ENCODE measurements at places on chromosomes 2 and 18. TPM values are rescaled to one million over a fixed set of nuclear protein-coding genes. Genes with fewer than 3 reads are reported as not detected.
A peak's percentile ranks its signal among the peaks of the same experiment; 100 is the strongest.

The TMEM182 gene
- total RNA-seq = 6.4 TPM

The PID1 gene
- not detected for total RNA-seq

The RAPH1 gene
- 10.4 TPM for total RNA-seq

- no peak for ATAC-seq
These were observed 320.4 kb downstream of the LRRTM4 start for GRCh38 chr2:77201755-77202154.

The SLC5A6 gene
- 72.0 TPM for total RNA-seq

DNA sequence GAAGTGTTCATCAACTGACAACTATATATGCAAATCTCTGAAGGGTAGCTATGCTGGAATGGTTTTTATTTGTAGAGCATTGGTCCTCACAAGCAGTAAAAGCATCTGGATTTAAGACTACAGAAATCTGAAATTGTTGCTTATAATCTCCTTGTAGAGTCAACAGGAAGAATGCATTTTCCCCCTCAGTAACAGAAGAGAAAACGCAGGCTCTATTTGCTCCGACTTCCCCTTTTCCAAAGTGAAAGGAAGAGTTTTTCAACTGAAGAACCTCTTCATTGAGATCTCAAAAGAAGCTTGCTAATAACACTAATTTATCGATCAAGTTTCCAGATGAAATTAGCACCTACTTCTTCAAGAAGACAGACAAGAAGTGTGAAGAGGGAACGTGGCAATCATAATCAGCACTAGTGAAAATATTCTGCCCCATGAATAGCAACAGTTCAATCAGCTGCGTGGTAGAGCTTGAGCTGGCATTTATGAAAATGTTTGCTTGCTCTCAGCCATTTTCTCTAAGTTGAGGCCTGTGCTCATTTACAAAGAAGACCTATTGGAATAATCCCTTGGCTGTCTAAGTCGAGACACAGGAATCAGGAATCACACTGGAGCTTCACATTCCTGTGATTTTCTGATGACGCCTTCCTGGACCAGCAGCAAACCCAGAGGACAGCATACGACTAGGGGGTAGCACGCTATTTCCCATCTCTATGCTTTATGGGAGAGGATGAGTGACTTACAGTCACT lies 43.7 kb downstream of the TGIF1 start:
- ATAC-seq = no peak

GRCh38 chr2:169493360-169493759 lies 14.1 kb downstream of the BBS5 start:
- no peak for ATAC-seq

The TNFRSF11A gene
- 26.8 TPM for total RNA-seq

The ANKZF1 gene
- total RNA-seq = 367 TPM

DNA sequence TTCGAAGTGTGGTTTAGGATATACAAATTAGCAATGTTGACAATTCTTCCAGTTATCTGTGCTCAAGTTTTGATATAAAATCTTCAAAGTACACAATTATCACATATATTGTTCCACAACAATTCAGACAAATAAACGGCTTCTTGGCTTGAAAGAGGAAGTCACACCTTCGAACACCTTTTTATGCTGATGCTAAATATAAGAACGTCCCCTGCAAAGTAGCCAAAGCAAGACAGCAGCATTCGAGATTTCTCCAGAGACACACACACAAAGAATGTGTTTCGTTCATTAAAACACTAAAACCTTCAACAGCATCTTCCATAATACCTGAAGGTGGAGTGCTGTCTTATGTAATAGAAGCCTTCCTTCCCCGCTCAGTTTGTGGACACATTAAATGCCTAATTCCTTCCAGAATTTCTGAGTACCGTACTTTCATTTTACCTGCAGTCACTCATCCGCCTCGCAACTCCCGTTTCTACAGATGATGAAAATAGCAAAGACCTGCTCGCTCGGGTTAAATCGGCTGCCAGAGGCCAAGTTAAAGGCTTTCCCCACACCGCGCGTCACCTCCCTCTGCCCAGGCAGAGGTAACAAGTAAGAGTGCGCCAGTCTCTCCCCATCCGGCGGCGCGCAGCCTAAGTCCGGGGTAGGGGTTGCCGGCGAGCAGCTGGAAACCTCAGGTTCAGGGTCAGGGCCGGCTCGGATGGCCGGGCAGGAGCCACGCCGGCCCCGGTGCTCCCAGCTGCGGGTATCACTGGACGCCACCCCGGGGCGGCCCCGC lies 847 bp downstream of the SERPINE2 start:
- peak; percentile 81 for ATAC-seq

DNA sequence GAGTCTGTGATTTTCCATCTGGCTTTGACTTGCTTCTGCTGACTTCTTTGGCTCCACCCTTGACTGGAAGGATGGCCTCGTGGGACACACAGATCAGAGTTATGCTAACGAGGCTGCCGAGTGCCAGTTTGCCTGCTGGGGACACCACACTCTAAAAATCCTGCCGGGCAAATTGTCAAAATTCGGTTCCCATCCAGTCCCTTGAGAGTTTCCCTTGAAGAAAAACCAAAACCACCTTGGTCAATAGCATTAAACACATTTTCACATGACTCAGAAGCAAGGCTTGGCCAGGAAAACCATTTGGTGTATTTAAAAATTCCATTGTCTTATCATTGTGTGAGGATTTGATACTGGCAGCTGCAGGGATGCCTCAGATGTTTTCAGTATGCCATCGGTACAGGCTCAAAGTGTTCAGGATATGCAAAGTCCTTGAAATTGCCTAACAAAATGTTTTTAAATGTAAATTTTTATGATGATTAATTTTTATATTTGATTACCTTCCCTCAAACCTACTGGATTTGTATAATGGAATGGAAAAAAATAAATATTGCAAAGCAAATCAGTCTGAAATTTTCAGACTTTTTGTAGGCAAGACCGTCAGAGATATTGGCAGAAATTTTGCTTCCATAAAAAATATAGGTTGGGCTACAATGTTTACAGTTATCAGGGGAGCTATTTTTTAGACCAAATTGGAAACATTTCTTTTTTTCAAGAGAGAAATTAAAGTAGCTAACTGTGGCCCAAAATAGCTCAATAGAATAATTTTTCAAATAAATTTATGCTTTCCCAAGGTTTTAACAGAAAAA lies 41.6 kb downstream of the KCNE4 start:
- ATAC-seq = no peak

DNA sequence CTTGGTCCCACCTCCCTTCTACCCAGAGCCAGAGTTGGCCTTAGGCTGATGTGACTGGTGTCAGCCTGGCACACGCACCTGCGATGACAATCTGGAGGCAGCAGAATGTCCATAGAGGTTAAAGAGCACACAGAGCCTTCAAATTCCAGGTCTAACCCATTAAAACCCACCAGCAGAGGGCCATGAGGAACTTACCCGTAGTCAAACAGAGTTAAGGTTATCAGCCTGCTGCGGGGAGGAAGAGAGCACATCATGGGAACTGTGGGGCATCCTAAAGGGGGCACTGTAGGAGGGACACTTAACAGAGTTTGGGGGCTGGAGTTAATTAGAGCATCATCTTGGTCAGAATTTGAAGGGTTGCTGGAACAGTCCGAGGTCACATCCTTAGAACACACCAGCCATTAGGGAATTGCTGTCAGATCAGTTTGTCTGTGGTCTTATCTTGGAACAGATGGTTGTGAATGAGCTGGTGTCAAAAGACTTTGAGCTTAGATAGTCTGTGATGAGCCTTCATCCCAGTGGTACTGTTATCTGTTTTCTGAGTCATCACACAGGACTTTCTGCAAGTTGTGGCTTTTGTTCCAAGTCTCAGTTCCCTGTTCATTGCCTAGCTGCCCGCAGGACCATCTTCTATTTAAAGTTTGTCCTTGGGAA lies 248.6 kb downstream of the LOXHD1 start:
- ATAC-seq = no peak

The TOGARAM2 gene
- total RNA-seq = 3.0 TPM

DNA sequence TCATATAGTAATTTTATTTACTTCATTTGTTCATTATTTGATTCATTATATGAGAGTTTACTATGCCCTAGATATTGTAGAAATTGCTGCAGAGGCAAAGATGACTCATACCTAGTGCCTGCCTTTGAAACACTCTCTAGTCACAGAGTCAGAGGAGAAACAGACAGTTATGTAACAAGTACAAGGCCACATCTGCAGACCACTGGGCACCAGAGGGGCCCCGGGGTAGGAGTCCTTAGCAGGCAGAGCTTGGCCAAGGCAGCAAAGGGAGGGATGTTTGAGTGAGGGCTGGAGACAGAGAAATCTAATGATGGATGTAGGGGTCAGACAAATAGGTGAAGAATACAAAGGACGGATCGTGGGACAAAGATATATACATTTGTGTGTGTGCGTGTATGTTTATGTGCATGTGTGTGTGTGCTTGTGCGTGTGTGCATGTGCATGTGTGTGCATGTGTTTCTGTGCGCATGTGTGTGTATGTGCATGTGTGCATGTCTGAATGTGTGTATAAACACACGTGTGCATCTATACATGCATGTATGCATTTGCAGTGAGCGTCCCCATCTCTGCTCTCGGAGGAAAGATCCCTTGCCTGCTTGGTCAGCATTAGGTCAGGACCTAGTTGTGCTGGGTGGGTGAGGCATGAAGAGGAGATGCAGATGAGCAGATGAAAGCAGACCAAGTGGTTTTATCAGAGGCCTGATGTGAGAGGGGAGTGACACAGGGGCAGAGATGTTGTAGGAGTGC lies 170.6 kb upstream of the MYT1L start:
- ATAC-seq = no peak

- ATAC-seq = no peak
These were observed 8.1 kb upstream of the GAREM1 start for GRCh38 chr18:32478807-32479206.

The SP140 gene
- 91.7 TPM for total RNA-seq

GRCh38 chr18:74638210-74638609 lies 40.5 kb downstream of the ZNF407 start:
- ATAC-seq = no peak

The GBX2 gene
- not detected for total RNA-seq

DNA sequence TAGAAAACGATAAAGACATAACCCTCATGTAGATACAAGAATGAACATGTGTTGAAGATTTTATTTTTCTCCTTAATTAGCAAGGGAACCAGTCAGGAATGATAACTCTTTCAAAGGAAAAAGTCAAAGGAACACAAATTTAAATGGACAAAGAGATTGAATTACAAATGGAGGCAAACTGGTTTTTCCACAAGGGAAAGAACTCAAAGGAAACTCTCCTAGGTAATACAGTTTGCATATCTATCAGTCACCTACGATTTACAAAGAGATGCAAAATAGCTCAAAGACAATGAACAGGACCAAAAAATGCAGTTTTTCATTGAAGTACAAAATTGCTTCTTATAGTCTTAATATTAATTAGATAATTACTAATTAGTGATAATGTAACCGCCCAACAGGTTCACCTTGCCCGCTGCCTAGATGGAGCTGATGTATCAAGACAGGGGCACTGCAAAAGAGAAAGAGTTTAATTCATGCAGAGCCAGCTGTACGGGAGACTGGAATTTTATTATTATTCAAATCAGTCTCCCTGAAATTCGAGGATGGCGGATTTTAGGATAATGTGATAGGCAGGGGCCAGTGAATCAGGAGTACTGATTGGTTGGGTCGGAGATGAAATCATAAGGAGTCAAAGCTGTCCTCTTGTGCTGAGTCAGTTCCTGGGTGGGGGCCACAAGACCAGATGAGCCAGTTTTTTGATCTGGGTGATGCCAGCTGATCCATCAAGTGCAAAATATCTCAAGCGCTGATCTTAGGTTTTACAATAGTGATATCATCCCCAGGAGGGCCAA lies 151.0 kb downstream of the TMEM17 start:
- no peak for ATAC-seq

GRCh38 chr18:39232490-39232889 lies 1666.9 kb upstream of the CELF4 start:
- no peak for ATAC-seq

DNA sequence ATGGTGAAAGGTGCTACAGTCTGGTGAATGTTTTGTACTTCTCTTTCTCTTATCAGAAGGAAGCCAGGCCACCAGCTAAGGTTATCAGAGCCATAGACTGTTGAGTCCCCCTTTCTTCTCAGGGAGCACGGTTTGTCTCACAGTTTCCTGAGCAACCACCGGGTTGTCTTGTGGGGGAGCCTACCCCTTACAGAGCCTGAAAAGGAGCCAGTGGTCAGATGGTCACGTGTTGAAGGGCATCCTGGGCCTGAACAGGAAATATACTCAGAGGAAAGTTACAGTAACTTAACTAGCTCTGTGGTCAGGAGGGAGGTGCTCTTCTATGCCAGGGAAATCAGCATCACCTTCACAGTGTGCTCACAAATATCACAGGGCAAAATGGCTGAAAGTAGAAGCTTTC lies 11.6 kb downstream of the CD28 start:
- peak; percentile 71 for ATAC-seq

- ATAC-seq = peak; percentile 29
These were observed 9.7 kb downstream of the ITGA4 start for GRCh38 chr2:181466661-181467576.

The AGPS gene
- 70.0 TPM for total RNA-seq

DNA sequence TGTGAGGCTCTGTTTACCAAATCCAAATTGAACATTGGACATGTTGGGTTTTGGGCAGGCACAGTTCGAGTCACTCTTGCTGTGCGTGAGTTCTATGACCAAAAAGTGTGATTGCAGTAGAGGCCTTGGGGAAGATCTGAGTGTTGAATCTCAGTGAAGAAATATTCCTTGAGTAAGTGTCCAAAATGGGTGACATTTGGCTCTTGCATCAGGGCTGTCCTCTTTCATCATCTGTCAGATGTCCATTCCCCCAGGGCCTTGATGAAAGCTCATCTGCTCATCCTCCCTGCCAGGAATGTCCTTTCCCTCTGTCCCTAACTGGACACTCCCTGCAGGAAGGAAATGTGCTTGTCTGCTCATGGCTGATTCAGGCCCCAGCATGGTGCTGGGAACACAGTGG lies 6.4 kb upstream of the SFTPB start:
- ATAC-seq = no peak

GRCh38 chr2:39469807-39470206 lies 32.7 kb upstream of the MAP4K3 start:
- peak; percentile 45 for ATAC-seq

DNA sequence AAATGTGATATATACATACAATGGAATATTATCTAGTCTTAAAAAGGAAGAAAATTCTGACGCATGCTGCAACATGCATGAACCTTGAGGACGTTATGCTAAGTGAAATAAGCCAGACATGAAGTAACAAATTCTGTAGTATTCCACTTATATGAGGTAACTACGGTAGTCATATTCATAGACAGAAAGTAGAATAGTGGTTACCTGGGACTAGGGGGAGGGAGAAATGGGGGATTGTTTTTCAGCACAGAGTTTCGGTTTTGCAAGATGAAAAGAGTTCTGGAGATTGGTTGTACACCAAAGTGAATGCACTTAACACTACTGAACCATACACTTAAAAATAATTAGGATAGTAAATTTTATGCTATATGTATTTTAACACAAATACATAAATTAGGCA lies 215.9 kb upstream of the FBXO11 start:
- peak; percentile 73 for ATAC-seq

GRCh38 chr2:159795841-159796690 lies 1.9 kb downstream of the CD302 start:
- ATAC-seq = no peak

DNA sequence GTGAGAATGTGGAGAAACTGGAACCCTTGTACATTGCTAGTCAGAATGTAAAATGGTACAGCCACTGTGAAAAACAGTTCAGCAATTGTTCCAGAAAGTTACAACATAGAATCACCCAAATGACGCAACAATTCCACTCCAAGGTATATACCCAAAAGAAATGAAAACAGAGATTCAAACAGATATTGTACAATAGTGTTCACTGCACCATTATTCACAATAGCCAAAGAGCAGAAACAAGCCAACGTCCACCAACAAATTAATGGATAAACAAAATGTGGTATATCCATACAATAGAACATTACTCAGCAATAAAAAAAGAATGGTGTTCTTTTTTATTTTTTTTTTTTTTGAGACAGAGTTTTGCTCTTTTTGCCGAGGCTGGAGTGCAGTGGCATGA lies 10.9 kb downstream of the CLASP1 start:
- ATAC-seq = no peak

Measured in activated T-helper 17 cell treated with anti-CD3 and anti-CD28 coated beads, Interleukin-2, amount 50 U/mL, for 72 hours (primary cell).